Activated CD4-positive, alpha-beta T cell treated with anti-CD3 and anti-CD28 coated beads, Interleukin-2, Interleukin-6, amounts not matched to agents 100 ng/mL and 50 ng/mL, durations not matched to agents 16 hours and 8 hours (primary cell): ENCODE measurements at places on chromosomes 11 and 22.

GRCh38 chr11:63851364-63851763, 12.5 kb downstream of the MARK2 start:
- DNase-seq = no peak

- no peak for DNase-seq
Observed at GRCh38 chr22:33654173-33654895, 265.9 kb downstream of the LARGE1 start.

DNA sequence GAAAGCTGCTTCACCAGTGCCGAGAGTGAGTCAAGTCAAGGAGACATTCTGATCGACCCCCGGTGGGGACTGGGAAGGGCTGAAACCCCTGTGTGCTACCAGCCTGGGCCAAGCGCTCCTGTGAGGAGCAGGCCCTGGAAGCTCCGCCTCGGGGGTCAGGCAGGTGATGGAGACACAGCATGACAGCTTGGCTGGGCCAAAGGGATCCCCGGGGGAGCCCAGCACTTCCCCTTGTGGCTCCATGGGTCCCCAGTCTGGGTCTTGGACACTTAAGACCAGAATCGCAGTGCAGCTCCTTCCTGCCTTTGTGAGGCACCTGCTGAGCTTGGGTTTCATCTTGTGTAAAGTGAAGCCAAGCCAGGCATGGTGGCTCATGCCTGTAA, 89.2 kb downstream of the MORC2 start:
- no peak for DNase-seq

GRCh38 chr11:16184588-16184987, 171.8 kb downstream of the SOX6 start:
- no peak for DNase-seq

- no peak for DNase-seq
Observed at GRCh38 chr11:47577460-47578041, 1.2 kb downstream of the KBTBD4 start.

GRCh38 chr11:117953024-117953671, 23.9 kb upstream of the TMPRSS13 start:
- no peak for DNase-seq
